ENCODE measurements at places on chromosomes 11 and 22. TPM values are rescaled to one million over a fixed set of nuclear protein-coding genes. Genes with fewer than 3 reads are reported as not detected.

ASRGL1 gene
- 7.7 TPM for total RNA-seq

DNA sequence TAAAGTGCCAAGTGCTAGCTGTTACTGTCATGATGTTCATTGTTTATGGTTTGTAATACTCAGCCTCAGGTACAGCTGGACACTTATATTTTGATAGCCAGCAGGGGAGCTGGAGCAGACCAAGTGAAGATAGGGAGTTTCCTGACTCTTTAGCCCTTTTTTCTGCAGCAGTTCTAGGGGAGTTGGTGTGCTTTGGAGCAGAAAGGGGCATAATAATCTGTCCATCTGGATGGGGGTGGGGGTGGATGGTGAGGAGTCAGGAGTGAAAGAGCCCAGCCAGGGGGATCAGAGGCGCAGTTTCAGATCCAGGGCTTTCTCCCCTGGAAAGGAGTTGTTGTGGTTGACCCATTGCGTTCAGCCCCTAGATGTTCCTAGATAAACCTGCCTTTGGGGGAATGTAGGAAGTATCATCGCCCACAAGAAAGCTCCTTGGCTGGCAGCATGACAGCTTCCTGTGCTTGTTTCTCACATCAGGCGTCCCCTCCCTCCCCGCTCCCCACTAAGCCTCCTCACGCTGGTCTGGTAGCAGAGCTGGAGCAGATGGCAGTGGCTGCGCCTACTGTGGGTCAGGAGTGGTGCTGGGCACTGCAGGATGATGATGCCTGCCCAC, 41.9 kb downstream of the MED15 start:
- H3K27me3 ChIP-seq = no peaks in the 10 kb centered on the region
- peaks cover 27% of the 10 kb centered on the region for H3K36me3 ChIP-seq
- peak overlapping the region; percentile 100 for H3K27ac ChIP-seq
- peak; percentile 69 for DNase-seq
- peaks cover 88% of the 10 kb centered on the region for H3K4me1 ChIP-seq

GRCh38 chr11:13889552-13890249, 72.8 kb upstream of the SPON1 start:
- H3K27ac ChIP-seq = no peak overlapping the region
- H3K4me3 ChIP-seq = no peak overlapping the region
- peaks cover 5% of the 10 kb centered on the region for H3K4me1 ChIP-seq
- no peak for DNase-seq
- no peaks in the 10 kb centered on the region for H3K27me3 ChIP-seq

LRRC32 gene
- total RNA-seq = 12.3 TPM

GRCh38 chr22:49134076-49134475, 693.6 kb downstream of the BRD1 start:
- no peaks in the 10 kb centered on the region for H3K4me1 ChIP-seq
- no peak overlapping the region for H3K4me3 ChIP-seq
- DNase-seq = no peak
- H3K27ac ChIP-seq = no peak overlapping the region
- H3K27me3 ChIP-seq = peaks cover 31% of the 10 kb centered on the region

DNA sequence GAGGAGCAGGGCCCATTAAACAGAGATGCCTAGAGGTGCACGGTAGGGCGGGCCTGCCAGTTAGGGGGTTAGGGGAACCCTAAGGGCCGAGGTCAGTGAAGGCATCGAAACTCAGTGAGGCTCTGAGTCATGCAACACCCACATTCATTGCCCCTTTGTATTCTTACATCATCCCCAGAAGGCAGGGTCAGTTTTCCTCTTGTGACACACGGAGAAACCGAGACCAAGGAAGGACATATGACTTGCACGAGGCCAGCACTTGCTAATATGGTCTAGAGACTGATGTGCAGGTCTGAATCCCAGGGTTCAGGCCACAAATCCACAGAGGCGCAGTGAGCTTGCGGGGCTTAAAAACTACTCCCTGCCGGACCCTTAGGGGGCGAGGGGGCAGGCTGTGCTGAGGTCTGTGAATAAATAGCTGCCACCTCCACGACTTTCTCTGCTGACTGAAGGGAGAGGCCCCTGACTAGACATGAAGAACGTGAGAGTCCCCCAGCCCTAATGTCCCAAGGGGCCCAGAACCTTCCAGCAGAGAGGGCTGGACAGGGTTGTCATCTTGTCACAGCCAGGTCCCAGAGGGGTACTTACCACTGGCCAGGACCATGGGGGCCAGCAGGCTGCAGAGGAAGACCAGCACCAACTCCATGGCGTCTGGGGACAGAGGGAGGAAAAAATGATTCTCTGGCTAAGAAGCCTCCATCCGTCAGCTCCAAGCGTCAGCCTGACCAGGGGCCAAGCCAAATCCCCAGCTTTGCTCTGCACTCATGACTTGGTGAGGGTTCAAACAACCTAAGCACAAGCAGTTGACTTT, 17.8 kb upstream of the FXYD2 start:
- H3K4me3 ChIP-seq = no peak overlapping the region
- no peaks in the 10 kb centered on the region for H3K4me1 ChIP-seq
- H3K27me3 ChIP-seq = no peaks in the 10 kb centered on the region
- no peak overlapping the region for H3K27ac ChIP-seq
- no peak for DNase-seq
- no peaks in the 10 kb centered on the region for H3K36me3 ChIP-seq

- no peaks in the 10 kb centered on the region for H3K27me3 ChIP-seq
- peak overlapping the region; percentile 93 for H3K27ac ChIP-seq
- no peak overlapping the region for H3K4me3 ChIP-seq
- H3K4me1 ChIP-seq = peaks cover 42% of the 10 kb centered on the region
Observed at GRCh38 chr11:95255251-95256145, 24.5 kb upstream of the SESN3 start.

GRCh38 chr22:30210235-30210909, 36.2 kb downstream of the LIF start:
- no peak overlapping the region for H3K4me3 ChIP-seq
- no peak overlapping the region for H3K27ac ChIP-seq
- no peak for DNase-seq

DNA sequence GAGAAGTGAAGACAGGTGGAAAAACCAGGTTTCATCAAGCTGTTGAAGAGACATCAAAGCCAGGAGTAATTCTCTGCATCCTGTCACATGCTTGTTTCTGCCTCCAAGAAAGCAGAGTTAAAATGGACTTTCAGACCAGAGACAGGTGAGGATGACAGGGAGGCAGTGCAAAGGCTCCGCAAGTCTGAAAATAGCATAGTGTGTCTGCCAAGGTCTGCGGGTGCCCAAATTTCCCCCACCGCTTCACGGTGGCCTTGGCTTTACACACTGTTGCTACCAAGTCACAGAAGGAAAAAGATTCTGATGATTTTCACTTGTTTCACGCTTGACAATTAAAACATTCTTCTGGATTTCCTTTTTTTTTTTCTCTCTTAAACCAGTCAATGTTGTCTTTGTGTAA, 44.2 kb downstream of the SNX19 start:
- no peaks in the 10 kb centered on the region for H3K27me3 ChIP-seq
- H3K4me3 ChIP-seq = no peak overlapping the region
- no peak for DNase-seq
- H3K27ac ChIP-seq = no peak overlapping the region
- peaks cover 9% of the 10 kb centered on the region for H3K4me1 ChIP-seq

SYCE3 gene
- 1.0 TPM for total RNA-seq

OR52E8 gene
- total RNA-seq = not detected

DNA sequence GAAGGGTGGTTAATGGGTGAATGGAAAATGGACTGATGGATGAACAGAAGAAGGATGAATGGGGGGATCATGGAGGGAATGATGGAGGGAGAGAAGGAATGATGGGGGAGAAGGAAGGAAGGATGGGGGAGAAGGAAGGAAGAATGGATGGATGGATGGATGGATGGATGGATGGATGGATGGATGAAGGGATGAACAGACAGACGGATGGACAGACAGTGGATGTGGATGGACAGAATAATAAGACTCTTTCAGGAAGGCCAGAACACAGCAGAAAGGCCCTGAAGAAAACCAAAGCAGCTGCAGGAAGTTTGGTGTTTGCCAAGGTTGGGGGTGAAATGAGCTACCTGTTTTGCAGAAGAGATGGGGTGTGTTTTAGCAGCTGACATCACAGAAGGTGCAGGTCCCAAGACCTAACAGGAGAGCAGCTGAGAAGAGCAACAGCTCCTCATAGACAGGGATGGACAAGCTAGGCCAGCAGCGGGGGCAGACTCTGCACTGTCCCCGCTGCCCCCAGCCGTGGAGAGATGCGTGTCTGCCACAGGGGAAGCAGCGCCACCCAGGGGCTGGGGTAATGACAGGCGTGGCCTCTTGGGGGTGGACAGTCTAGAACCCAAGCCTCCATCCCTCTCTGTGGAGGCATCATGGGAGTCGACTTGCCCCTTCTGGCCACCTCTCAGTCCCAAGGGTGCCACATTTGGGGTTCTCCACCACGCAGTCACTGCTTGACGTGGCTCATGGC, 17.9 kb downstream of the C1QTNF6 start:
- no peaks in the 10 kb centered on the region for H3K36me3 ChIP-seq
- no peak overlapping the region for H3K4me3 ChIP-seq
- DNase-seq = no peak
- no peaks in the 10 kb centered on the region for H3K27me3 ChIP-seq

GRCh38 chr11:130571947-130572584, 123.6 kb downstream of the ADAMTS15 start:
- no peaks in the 10 kb centered on the region for H3K4me1 ChIP-seq
- H3K27me3 ChIP-seq = peaks cover 2% of the 10 kb centered on the region
- H3K36me3 ChIP-seq = no peaks in the 10 kb centered on the region
- H3K27ac ChIP-seq = no peak overlapping the region
- DNase-seq = no peak

DNA sequence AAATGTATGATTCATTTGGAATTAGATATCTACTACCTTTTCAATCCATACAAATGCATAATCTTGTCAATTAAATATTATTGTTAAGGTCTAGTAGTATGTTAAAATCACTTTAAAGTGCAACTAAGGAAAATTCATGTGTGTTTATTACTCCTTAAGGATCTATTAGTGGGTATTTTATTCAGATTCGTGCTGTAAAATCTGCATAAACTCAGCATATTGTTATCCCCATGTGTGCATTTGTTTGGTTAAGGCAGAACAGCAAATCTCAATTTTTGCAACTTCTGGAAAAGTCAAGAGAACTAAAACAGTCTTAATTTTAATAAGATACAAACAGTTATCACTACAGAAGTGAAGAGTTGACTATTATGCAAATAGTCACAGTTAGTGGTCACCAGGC, 234.5 kb downstream of the SOX6 start:
- no peak overlapping the region for H3K27ac ChIP-seq
- H3K4me1 ChIP-seq = no peaks in the 10 kb centered on the region
- no peaks in the 10 kb centered on the region for H3K27me3 ChIP-seq
- no peak for DNase-seq

OR2D2 gene
- total RNA-seq = not detected

OR52B6 gene
- total RNA-seq = not detected

GRCh38 chr22:47550524-47551430, 788.3 kb downstream of the TBC1D22A start:
- no peak overlapping the region for H3K27ac ChIP-seq
- H3K27me3 ChIP-seq = peaks cover 1% of the 10 kb centered on the region
- H3K4me1 ChIP-seq = no peaks in the 10 kb centered on the region
- no peak overlapping the region for H3K4me3 ChIP-seq

GRCh38 chr11:35887737-35888136, 56.1 kb upstream of the LDLRAD3 start:
- H3K36me3 ChIP-seq = no peaks in the 10 kb centered on the region
- H3K27me3 ChIP-seq = peaks cover 3% of the 10 kb centered on the region
- H3K4me3 ChIP-seq = no peak overlapping the region
- no peaks in the 10 kb centered on the region for H3K4me1 ChIP-seq
- H3K27ac ChIP-seq = no peak overlapping the region
- no peak for DNase-seq

- H3K27me3 ChIP-seq = no peaks in the 10 kb centered on the region
- H3K4me1 ChIP-seq = peaks cover 5% of the 10 kb centered on the region
- no peak overlapping the region for H3K27ac ChIP-seq
- H3K4me3 ChIP-seq = no peak overlapping the region
- no peak for DNase-seq
- no peaks in the 10 kb centered on the region for H3K36me3 ChIP-seq
Observed at GRCh38 chr11:95307286-95307685, 76.3 kb upstream of the SESN3 start.

Measured in activated CD4-positive, alpha-beta memory T cell treated with anti-CD3 and anti-CD28 coated beads for 36 hours (primary cell).